Stimulated activated CD4-positive, alpha-beta T cell treated with anti-CD3 and anti-CD28 coated beads, Interleukin-1b, Interleukin-23, amount 100 ng/mL, for 1 hour (primary cell): ENCODE measurements at places on chromosomes 1 and 21.

DNA sequence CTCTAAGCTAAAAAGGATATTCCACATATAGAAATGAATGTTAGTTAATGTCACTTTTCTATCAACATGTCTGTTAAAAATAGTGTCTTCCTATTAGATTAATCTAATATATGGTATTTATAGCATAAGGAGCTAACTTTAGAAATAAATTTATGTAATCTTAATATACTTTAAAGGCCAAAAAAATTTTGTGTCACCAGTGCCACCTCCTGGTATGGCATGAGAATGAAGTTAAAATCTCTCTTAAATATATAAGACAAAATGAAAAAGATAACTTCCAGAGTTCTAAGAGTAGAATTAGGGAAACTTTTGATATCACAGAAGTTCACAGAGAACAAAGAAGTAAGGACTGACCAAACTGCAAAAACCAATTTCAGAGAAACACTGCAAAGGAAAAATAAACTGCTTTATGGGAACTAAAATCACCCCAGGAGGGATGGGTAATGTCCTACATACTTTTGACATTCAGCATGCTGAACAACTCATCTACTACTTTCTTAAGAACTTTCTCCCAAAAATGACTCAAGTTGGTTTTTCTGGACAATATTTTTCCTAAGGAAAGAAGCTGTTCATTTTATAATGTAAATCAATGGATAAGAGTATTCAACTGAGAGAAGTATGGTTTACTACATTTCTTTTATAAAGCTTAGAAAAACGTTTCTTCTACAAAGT, 82.8 kb downstream of the TRIM33 start:
- no peak for DNase-seq

DNA sequence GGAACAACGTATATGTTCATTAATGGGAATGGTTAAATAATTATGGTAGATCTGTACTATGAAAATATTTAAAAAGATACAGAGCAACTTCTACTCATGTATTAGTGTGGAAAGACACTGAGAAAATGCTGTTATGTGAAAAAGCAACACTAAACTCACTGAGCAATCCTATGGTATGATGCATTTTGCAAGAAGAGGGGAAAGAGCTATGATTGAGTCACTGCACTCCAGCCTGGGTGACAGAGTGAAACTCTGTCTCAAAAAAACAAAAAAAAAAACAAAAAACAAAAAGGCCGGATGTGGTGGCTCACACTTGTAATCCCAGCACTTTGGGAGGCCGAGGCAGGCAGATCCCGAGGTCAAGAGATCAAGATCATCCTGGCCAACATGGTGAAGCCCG, 44.4 kb downstream of the ATP5PO start:
- DNase-seq = no peak

DNA sequence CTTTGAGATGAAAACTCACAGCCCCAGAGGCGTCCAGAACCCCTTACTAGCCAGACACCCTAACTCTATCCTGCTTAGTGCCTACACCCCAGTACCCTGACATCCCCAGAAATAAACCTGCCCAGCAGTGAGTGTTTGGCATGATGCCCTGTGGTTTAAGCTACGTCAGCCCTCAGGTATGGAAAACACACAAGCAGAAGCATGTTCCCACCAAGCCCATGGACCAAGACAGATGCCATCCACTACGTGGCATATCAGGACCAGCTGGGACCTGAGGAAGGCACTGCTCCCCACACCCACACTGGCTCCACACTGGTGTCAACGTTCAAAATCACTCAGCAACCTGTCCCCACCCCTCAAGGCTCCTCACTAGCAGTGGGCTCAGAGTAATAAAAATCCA, 116.4 kb downstream of the SYT2 start:
- DNase-seq = no peak

DNA sequence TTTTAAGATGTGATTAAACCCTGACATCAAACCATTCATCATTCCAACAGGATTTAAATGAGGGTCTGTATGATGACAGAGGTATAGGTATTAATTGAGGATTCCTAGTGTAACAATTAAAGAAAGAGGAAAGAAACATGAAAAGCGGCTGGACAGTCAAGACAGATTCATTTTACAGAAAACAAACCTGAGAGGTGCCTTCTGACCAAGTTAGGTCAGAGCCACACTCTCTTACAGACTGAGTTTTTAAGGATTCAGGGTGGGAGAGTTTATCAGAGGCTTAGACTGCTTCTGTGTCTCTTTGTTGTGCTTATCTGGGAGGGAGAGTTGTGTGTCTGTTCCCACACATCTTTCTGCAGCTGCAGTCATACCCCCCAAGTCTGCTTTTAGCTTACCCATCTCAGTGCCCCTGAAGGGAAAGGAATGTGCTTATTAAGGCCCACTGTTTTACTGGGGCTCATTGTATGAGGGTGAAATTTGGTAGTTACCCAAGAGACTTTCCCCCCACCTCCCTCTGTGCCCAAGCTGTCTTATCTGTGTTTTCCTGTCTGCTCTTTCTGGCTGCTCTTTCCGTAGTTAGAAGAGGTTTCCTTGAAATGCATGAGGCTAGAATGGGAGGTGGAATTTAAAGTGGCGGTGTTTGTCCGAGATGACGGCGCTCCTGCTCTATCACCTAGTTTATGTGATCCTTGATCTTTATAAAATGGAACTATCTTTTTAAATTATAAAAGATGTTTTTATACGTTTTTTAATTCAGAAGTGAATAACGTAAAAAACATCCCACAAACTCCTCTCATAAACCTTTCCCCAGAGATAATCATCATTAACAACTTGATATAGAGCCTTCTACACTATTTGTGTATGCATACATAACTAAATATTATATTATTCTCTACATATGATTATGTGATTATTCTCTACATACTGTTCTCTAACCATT, 96.0 kb upstream of the TNFSF4 start:
- DNase-seq = no peak

GRCh38 chr1:163357378-163357777, 35.6 kb downstream of the NUF2 start:
- no peak for DNase-seq

DNA sequence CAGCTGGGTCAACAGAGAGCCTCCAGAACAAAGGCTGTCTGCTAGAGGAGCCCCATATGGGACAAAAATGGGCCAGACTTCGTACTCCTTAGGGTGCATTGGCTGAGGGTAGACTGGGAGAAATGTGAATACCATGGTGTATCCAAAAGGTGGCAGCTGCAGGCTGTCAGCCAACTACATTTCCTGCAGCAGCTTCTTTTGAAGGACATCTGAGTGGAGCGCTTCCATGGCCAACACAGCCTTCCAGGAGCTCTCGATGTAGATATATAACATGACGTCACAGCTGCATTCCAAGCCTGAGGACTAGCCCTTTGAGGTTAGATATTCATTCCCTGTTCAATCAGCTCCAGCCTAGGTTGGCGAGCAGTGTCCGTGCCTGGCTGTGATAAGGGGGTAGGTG, 107.7 kb downstream of the MAB21L3 start:
- DNase-seq = no peak

DNA sequence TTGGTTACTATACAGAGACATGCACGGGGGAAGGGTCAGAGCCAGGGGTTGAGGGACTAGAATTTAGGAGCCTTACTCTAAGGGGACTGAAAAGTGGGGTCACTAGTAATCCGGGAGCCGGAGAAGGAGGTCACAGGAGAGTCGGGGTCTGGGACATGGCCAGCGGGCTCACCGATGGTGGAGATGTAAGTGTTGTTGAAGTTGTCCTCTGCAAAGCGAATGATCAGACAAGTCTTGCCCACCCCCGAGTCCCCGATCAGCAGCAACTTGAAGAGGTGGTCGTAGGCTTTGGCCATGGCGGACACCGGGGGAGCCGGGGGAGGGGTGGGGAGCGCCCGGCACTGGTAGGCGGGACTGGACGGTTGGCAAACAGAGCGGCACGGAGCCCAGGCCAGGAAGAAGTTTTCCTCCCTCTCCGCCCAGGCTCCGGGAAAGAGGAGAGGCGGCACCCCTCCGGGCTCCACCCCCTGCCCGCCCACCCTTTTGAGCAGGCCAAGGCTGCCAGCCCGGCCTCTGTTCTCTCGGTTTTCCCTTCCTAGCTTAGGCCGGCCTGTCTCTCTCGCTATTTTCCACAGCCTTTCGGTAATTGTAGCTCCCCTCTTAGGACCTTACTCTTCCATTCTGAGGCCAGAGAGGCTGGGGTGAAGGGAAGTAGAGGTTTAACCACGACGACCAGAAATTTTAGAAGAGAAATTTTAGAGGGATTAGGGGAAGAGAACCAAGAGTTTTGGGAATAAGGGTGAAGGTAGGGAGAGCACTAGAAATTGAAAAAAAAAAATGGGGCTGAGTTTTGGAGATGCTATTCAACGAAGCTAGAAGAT, at the start of gene RAB13:
Gene RAB13 (minus strand): TSS at position 399 of the 821 bp plus-strand sequence. CDS start 103 bp downstream, at position 296.
- no peak for DNase-seq

GRCh38 chr1:213417846-213418245, 366.8 kb downstream of the RPS6KC1 start:
- DNase-seq = no peak

GRCh38 chr21:44260066-44260465, 1.6 kb downstream of the DNMT3L start:
- no peak for DNase-seq

- no peak for DNase-seq
These were observed 19.3 kb upstream of the FOXO6 start for GRCh38 chr1:41341772-41342562.

DNA sequence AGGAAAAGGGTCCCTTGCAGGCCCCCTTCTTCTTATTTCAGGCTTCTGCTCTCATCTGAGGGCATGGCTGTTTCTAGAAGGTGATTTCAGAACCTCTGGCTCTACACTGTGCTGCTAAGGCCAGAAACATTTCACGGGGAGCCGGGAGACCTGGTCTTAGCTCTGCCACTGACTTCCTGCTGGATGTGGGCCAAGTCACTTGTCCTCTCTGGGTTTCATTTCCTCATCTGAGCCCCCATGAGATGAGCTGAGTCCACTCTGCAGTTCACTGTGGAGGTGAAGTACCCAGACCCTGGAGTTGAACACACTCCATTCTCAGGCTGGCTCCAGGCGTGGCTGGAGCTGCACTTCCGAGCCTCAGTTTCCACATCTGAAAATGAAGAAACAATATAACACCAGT, 2.1 kb downstream of the PADI1 start:
- DNase-seq = no peak

- no peak for DNase-seq
These were observed 85.2 kb upstream of the ADAM30 start for GRCh38 chr1:119981496-119981895.
